HuH-7.5 (cell line): ENCODE measurements at places on chromosomes 12 and 14.
A peak's percentile ranks its signal among the peaks of the same experiment; 100 is the strongest.

DNA sequence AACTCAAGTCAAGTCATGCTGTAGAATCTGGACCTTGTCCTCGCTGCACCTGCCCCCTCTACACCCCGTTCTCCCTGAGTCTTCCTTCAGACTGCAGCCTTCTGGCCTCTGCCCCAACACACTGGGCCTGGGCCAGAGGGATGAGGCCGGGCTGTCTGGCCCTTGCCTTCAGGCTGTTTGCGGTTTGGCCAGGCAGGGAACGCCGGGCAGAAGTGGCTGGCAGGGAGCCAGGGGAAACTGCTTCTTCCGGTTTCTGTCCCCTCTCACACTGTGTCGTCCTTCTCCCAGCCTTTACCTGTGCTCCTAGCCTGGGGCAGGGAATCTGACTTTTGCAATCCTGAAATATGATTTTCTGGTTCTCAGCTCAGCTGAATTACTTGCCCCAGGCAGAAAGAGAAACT is 13.5 kb downstream of the DGLUCY start:
- DNase-seq = peak; percentile 29

- DNase-seq = peak; percentile 14
Measured at GRCh38 chr12:19893514-19893913, 454.2 kb downstream of the AEBP2 start.

- DNase-seq = no peak
Measured at GRCh38 chr12:58028294-58028693, 86.9 kb downstream of the ATP23 start.

- DNase-seq = no peak
Measured at GRCh38 chr12:92530706-92531105, 172.1 kb upstream of the PLEKHG7 start.

GRCh38 chr12:29396774-29397173 is 15.8 kb upstream of the ERGIC2 start:
- no peak for DNase-seq

GRCh38 chr12:89750389-89751351 is 42.0 kb upstream of the ATP2B1 start:
- DNase-seq = no peak

DNA sequence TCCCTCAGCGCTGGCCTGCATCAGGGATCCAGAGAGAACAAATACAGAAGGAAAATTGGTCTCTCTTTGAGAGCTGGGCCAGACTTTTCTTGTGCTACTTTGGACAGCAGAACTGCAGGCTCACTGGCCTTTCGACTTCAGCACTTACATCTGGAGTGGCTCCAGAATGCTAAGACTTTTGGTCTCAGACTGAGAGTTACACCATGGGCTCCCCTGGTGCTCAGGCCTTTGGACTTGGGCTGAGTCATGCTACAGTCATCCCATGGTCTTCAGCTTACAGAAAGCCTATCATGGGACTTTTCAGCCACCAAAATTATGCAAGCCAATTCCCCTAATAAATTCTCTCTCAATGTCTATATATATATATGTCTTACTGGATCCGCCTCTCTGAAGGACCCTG is 9.0 kb upstream of the CD163 start:
- no peak for DNase-seq

- no peak for DNase-seq
Measured at GRCh38 chr12:51085757-51086156, 2.4 kb upstream of the CSRNP2 start.

DNA sequence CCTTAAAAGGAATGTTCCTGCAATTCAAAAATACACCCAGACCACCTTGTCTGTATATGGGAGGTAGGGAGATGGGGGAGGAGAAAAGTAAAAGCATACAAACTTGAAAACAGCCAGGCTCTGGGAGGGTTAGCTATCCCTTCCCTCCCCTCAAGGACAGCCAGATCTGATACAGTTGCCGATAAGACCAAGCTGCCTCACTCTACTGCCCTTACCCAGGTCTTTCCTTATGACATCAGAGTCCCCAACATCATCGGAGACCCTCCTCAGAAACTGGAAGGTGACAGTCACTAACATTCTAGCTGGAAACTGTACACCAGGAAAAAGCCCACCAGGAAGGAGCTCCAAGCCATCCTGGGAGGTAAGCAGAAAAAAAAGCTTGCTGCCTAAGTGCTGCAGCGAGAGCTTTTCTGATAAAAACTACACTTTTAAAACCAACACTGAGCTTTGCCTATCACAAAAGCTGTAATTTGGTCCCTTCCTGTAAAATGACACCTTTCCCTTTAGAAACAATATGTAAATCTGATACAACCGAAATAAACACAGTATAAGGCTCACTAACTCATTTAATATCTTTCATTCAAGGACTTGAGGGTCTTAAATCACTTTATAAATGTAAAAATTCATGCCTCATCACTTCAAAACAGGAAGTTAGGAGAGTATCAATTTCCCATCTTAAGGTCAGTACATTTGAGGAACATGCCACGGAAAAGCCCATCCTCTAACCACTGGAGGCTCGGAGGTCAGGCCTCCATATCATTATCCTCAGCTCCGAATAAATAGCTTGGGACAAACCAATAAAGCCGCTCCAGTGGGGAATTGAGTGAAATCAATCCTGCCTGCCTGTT is 20.4 kb upstream of the PLEKHH1 start:
- no peak for DNase-seq

DNA sequence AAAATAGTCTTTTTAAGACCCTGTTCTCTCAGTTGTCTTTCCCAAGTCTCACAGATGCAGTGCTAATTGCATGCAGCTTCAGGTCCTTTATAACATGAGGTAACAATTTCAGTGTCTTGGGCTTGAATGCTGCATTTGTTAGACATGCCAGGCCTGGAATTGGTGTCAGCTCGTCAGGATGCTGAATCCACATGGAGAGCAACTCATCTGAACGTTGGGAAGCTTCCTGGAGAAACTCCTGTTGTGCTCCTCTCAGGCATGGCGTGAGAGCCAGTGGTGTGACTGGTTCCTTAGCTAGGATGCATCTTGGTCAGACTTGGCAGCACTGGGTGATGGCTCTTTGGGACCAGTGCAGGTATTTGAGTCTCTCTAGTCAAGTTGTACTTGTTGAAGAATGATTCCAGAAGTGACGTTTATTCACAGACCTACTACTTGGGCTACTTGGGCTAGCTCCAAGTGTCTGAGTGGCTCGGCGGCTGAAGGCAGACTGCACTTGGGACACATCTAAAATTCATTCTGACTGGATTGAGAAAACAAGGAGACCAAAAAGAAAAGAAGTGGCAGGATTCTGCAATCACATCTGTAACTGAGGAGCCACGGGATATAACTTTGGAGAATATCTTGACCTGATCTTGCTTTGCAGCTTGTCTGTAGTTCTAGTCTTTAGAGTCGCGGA is 134.8 kb upstream of the ARHGAP5 start:
- no peak for DNase-seq

- DNase-seq = no peak
Measured at GRCh38 chr12:114123108-114123507, 157.0 kb upstream of the RBM19 start.

GRCh38 chr12:62016021-62016420 is 244.2 kb upstream of the USP15 start:
- DNase-seq = no peak

- no peak for DNase-seq
Measured at GRCh38 chr12:116087399-116087798, 190.1 kb downstream of the MED13L start.

- no peak for DNase-seq
Measured at GRCh38 chr14:71203306-71203705, 296.0 kb downstream of the PCNX1 start.

DNA sequence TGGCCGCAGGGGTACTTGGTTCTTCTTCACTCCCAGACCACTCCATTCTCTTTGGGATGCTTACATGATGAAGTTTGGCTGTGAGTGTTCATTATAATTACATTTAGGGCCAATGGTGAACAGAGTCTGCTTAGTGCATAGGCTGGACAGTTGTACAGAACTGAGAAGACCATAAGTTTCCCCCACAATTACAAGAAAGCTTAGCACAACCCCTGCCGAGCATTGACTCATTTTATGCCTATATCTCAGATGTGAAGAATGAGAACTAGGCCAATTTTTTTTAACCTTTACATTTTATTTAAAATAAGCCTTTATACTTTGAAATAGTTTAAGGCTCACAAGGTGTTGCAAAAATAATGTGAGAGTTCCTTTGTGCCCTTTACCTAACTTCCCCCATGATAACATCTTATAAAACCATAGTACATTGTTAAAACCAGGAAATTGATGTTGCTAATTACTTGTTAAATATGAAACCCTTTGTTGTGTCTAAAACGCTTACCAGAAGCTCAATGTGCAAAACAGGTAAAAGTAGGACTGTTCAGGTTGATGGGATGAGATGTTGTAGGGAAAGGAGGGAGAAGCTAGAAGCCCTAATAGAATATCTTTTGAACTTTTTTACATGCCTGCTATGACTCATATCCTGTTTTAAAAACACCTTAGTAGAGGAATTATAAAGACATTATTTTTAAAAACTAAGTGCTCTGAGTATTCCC is 47.2 kb downstream of the ALDH1L2 start:
- DNase-seq = no peak

DNA sequence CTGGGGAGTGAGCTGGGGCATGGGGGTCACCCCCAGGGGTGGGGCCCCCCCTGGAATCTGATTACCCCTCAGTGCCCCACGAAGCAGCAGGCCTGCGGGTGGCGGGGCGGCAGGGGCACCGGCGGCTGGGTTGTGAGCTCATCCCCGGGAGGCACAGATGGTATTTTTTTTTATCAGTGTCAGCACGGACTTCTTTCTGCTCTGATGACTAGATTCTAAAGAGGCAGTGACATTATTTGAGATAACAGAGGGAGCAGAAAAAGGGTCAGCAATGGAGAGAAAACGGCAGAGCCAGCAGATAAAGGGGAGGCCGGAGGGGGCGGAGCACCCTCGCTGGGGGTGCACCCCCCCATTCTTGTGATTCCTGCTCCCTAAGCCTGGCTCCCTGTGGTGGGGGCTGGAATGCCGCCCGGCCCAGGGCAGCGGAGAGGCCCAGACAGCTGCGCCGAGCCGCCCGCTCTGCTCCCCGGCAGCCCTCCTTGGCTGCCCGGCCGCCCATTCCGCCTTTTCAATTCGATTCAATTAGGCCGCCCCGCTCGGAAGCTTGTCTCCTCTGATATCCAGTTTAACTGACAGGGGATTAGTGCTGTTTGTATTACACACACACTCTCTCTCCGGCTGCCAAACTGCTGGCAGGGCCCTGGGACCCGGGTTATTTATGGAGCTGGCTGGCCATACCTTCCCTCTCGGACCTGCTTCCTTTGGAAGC is 32.9 kb downstream of the MVK start:
- DNase-seq = no peak

GRCh38 chr14:77976591-77976990 is 176.7 kb downstream of the ADCK1 start:
- no peak for DNase-seq

GRCh38 chr12:3101309-3102024 is 24.3 kb downstream of the TSPAN9 start:
- DNase-seq = no peak

DNA sequence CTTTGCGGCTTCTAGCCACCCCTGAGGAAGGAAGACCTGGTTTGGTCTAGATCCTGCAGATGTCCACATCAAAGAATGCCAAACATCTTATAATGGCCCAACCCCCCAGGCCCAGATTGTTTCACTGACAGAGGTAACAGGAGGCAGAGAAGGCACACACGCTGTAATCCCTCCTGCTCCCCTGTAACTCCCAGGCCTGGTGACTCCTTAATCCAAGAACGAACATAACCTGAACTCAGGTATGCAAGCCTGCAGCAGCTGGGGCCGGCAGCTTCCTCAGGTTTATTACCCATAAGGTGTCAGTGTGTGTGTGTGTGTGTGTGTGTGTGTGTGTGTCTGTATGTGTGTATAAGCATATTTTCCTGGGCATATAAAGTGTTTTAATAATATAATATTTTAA is 52.7 kb downstream of the ERH start:
- no peak for DNase-seq

DNA sequence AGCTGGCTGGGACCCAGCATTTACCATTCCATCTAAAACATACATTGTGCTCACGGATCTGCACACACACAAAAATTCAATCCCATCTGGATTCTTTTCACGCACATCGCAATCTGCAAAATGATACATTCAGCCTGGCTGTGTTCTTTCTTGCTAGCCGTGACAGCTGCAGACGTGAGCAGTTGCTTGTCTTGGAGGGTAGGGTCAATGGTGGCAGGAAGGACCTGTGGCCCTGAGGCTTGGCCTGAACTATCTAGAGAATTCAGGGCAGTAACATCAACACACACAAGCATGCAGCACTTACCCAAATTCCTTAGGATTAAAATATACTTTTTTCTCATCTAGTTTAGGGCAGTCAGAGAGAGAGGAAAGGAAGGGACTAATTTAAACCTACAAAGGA is 72.0 kb downstream of the DICER1 start:
- no peak for DNase-seq

DNA sequence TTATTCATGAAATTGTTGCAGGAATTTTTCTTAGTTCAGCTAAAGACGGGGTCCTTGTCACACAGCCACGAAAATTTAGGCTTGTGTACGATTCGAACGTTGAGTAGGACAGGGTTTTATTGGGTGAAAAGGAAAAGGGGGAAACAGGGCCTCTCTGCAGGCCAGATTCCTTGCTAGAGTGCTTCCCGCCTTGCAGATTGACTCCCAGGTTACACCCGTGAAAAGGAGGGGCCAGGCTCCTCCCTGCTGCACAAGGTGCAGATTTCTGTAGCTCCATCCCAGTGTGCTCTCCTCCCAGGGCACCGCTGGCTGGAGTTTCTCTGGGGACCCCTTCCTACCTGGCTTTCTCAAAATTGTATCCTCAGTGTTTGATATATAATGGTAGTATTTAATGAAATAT is 221.5 kb downstream of the ERC1 start:
- no peak for DNase-seq

DNA sequence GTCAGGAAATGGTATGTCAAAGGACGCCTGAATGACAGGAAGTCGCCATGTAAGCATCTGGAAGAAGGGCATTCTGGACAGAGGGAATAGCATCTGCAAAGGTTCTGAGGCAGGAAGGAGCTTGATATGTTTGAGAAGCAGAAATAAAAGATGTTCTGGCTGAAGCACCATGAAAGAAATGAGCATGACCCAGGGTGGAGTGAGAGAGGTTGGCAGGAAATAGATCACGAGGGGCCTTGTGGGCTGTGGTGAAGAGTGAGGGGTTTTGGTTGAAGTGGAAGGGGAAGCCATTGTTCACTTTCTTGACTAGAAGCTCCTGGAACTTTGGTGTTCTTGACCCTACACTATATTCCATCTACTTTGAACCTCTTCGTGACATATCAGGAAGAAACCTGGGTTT is 99.4 kb upstream of the PARP11 start:
- DNase-seq = no peak

DNA sequence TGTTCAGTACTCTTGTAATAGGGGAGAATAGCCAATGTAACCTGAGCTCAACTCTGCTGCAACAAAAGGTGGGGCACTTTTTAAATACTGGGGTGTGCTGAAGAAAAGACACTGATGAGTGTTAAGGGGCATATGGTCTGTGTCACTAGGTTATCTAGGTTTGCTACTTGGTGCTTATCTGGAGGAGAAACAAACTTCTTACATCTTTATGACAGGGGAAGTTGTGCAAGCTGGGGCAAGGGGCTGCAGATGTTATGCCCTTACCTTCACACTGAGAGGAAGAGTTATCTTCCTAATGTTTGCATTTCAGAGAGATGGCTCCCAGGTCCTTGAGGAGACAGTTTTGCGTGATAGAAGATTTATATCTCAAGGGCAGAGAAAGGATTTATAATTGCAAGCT is 90.9 kb upstream of the PKP2 start:
- no peak for DNase-seq
